Sigmoid colon (tissue), 7 donors: ENCODE measurements at places on chromosomes 16 and 17. TPM values are rescaled to one million over a fixed set of nuclear protein-coding genes. Genes with fewer than 3 reads are reported as not detected.

GRCh38 chr16:8867216-8867931 lies 1.4 kb downstream of the CARHSP1 start:
- peaks cover 45% of the 10 kb centered on the region for H3K4me1 ChIP-seq
- H3K27me3 ChIP-seq: no peaks in the 10 kb centered on the region
- H3K36me3 ChIP-seq: no peaks in the 10 kb centered on the region
- DNase-seq: peak; percentile 80

DNA sequence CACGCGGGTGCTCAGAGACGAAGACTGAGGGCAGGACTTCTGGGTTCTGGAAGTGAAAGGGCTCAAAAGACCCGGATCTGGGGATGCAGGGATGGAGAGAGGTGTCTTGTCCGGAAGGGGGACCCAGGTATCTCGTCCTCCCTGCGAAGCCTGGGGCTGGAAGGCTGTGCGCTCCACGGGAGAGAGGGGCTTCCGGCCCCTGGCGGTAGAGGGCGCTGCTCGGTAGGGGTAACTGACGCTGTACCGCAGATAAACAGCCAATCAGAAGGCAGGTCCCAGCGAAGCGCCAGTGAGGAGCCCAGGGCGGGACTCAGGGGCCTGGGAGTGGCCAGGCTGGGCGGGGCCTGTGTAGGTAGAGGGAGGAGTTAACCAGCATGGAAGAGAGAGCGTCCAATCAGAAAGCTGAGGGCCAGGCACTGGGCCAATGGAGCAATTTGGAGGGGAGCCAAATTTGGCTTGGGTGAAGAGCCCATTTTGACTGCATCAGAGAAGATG lies 804 bp downstream of the TGFB1I1 start:
- peak overlapping the region; percentile 89 for H3K4me3 ChIP-seq
- no peaks in the 10 kb centered on the region for H3K4me1 ChIP-seq

- no peak for DNase-seq
- no peak overlapping the region for H3K4me3 ChIP-seq
- no peaks in the 10 kb centered on the region for H3K36me3 ChIP-seq
- H3K27ac ChIP-seq: no peak overlapping the region
- H3K27me3 ChIP-seq: no peaks in the 10 kb centered on the region
Measured at GRCh38 chr17:71107136-71107535, 937.8 kb downstream of the KCNJ2 start.

GRCh38 chr17:17702449-17703139 lies 21.3 kb downstream of the RAI1 start:
- no peak for DNase-seq
- no peaks in the 10 kb centered on the region for H3K36me3 ChIP-seq
- H3K27ac ChIP-seq: peak overlapping the region; percentile 16
- no peaks in the 10 kb centered on the region for H3K27me3 ChIP-seq
- H3K4me1 ChIP-seq: no peaks in the 10 kb centered on the region

DNA sequence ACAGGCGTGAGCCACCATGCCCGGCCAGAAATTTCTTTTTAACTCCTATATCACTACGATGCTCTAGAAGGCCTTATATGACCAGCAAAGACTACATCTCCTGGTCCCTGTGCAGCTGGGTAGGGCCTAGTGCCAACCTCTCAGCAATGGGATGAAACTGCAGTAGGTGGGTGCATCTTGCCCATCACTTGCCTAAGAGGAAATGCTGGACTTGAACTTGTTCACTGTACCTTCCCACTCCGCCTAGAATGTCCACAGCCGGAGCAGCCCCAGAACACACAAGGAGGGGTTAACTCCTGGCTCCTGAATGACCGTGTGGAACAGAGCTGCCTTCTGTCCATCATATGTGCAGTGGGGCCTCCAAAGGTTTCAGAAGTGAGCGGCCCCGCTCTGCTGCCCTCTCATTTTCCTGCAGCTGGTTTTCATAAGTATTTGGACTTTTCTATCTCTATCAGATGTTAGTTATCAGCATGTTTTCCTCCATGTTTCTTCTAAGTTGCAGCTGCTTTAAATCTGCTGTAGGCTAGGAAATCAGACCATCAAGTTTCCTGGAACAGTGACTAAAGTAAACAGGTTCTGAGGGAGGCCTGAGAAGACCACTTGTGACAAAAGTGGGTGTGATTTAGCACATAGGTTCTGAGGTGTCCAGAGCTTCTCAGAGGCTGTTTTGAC lies 52.5 kb downstream of the WSB1 start:
- no peak overlapping the region for H3K27ac ChIP-seq
- H3K4me1 ChIP-seq: peaks cover 22% of the 10 kb centered on the region
- no peak for DNase-seq
- H3K4me3 ChIP-seq: no peak overlapping the region
- no peaks in the 10 kb centered on the region for H3K36me3 ChIP-seq

DNA sequence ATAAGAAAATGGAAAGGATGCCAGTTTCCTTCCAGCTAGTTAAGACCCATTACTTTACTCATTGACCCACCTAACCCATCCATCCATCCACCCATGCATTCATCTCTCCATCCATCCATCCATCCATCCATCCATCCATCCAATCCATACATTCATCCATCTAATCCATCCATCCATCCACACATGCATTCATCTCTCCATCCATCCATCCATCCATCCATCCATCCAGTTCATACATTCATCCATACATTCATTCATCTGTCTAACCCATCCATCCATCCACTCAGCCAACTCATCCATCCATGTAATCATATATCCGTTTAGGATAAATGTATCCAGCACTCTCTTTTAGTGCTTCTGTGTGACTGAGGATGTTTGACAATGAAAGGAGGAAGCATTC lies 178.8 kb upstream of the CACNG3 start:
- peaks cover 5% of the 10 kb centered on the region for H3K4me1 ChIP-seq

- H3K4me3 ChIP-seq: no peak overlapping the region
- H3K36me3 ChIP-seq: no peaks in the 10 kb centered on the region
- H3K4me1 ChIP-seq: peaks cover 5% of the 10 kb centered on the region
Measured at GRCh38 chr17:72176951-72177660, 56.3 kb downstream of the SOX9 start.

DNA sequence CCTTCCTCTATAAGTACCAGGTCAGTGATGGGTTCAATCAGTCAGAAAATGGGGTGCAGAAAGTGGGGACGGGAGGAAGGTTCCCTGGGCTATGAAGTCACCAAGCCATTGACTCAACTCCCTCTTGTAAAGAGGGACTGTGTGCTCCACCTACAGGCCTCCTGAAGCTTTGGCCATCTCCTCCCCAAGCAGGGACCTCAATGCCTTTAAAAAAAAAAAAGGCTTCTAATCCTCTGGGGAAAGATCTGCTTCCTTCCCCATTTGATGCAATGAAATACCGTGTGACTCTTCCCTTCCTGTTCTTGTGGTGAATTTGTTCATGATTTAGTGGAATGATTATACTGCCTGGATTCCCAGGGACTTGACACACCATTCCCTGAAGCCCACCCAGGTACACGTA lies 30.8 kb downstream of the VWA3A start:
- no peak overlapping the region for H3K4me3 ChIP-seq
- DNase-seq: no peak
- no peak overlapping the region for H3K27ac ChIP-seq
- H3K27me3 ChIP-seq: no peaks in the 10 kb centered on the region
- no peaks in the 10 kb centered on the region for H3K36me3 ChIP-seq

- H3K4me1 ChIP-seq: peaks cover 16% of the 10 kb centered on the region
- H3K27me3 ChIP-seq: peaks cover 60% of the 10 kb centered on the region
- no peak for DNase-seq
- H3K27ac ChIP-seq: no peak overlapping the region
Measured at GRCh38 chr16:3050487-3050886, 4.1 kb downstream of the MMP25 start.

- H3K27ac ChIP-seq: no peak overlapping the region
- DNase-seq: no peak
- H3K36me3 ChIP-seq: no peaks in the 10 kb centered on the region
- no peak overlapping the region for H3K4me3 ChIP-seq
- no peaks in the 10 kb centered on the region for H3K27me3 ChIP-seq
Measured at GRCh38 chr17:30220414-30220813, 15.1 kb downstream of the SLC6A4 start.

- peaks cover 4% of the 10 kb centered on the region for H3K4me1 ChIP-seq
- H3K4me3 ChIP-seq: no peak overlapping the region
- H3K27me3 ChIP-seq: no peaks in the 10 kb centered on the region
- DNase-seq: peak; percentile 81
Measured at GRCh38 chr17:74957935-74958740, 14.4 kb downstream of the HID1 start.

DNA sequence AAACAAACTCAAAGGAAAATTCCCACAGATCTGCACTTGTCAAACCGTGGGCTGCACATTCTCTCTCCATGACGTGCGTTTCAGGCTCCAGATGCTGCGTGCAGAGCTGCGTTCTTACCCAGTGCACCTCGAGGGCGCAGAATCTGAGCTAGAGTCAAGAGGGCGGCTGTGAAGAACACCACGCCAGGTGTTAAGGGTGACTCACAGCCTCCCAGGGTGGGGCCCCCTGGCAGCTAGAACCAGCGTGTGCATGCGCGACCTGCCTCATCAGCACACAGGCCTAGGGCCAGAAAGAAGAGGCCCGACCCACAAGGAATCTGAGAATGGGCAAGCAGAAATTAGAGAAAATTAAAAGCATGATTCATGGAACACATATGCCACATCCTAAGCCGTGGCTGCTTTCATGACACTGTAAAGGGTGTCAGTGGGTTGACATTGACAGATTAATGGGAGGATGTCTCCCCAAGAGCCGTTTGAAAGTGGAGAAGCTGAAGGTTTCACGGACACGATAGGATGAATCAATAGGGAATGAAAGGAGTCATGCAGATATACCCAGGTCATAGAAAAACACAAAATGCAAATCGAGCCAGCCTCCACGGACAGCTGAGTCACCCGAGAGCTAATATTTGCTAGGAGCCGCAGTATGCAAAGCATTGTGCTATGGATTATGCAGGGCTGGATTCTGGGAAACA lies 29.0 kb downstream of the MARCHF10 start:
- no peaks in the 10 kb centered on the region for H3K27me3 ChIP-seq
- no peak overlapping the region for H3K4me3 ChIP-seq
- H3K36me3 ChIP-seq: no peaks in the 10 kb centered on the region
- peaks cover 6% of the 10 kb centered on the region for H3K4me1 ChIP-seq
- H3K27ac ChIP-seq: no peak overlapping the region

GRCh38 chr16:54373534-54374520 lies 87.2 kb upstream of the IRX3 start:
- H3K27ac ChIP-seq: no peak overlapping the region
- no peak overlapping the region for H3K4me3 ChIP-seq
- peaks cover 86% of the 10 kb centered on the region for H3K27me3 ChIP-seq
- no peaks in the 10 kb centered on the region for H3K36me3 ChIP-seq
- no peaks in the 10 kb centered on the region for H3K4me1 ChIP-seq
- no peak for DNase-seq

- H3K27ac ChIP-seq: peak overlapping the region; percentile 43
- H3K27me3 ChIP-seq: no peaks in the 10 kb centered on the region
- H3K4me1 ChIP-seq: peaks cover 18% of the 10 kb centered on the region
Measured at GRCh38 chr17:59899099-59899498, 6.2 kb downstream of the RPS6KB1 start.

MT1H gene
- total RNA-seq: not detected

TPSD1 gene
- total RNA-seq: not detected

RUNDC3A gene
- 6.8 TPM for total RNA-seq

ZNF785 gene
- total RNA-seq: 7.8 TPM

PRSS21 gene
- not detected for total RNA-seq

ZNF205 gene
- total RNA-seq: 17.5 TPM
